ENCODE measurements at places on chromosomes 6 and 20.

DNA sequence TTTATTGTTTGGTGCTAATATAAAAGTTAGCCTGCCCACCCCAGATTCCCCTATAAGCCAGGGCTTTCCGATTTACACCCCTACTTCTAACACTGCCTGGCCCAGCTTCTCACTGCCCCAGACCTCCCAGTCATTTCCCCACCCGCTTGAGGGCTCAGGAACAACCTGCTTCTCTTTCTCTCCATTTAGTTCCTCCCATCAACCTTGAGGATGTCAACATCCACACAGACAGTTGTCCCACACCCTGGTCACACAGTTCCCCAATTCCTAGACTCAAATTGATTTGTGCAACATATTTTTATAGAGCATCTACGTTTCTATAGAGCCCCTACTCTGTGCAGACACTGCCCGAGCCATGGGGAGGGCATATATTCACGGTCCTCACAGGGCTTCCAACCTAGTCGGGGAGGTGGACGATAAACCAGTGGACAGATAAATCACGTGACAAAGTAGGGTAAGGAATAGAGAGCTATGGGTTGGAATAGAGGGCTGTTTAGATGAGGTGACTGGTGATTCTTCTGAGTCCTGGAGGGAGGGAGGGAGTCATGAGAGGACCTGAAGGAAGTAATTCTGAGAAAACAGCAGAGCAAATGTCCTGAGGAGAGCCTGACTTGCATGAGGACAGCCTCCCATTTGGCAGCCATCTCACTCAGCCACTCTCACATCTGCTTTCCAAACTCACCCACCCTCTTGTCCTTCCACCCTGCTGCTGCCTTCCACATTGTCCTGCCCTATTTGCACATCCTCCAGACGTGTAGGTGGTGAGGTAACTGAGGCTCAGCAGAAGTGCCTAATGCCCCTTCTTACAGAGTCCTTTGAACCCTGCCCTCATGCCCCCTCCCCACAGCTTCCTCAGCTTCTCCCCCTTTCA lies 6.3 kb downstream of the GABRR2 start:
- DNase-seq: no peak

DNA sequence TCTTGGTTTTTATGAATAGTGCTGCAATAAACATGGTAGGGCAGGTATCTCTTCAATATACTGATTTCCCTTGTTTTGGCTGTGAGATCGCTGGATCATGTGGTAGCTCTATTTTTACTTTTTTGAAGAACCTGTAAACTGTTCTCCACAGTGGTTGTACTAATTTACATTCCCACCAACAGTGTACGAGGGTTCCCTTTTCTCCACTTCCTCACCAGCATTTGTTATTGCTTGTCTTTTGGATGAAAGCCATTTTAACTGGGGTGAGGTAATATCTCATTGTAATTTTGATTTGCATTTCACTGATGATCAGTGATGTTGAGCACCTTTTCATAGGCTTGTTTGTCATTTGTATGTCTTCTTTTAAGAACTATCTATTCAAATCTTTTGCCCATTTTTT lies 8.0 kb upstream of the ARG1 start:
- DNase-seq: no peak

GRCh38 chr20:44465001-44465560 lies 10.6 kb upstream of the TTPAL start:
- DNase-seq: no peak

DNA sequence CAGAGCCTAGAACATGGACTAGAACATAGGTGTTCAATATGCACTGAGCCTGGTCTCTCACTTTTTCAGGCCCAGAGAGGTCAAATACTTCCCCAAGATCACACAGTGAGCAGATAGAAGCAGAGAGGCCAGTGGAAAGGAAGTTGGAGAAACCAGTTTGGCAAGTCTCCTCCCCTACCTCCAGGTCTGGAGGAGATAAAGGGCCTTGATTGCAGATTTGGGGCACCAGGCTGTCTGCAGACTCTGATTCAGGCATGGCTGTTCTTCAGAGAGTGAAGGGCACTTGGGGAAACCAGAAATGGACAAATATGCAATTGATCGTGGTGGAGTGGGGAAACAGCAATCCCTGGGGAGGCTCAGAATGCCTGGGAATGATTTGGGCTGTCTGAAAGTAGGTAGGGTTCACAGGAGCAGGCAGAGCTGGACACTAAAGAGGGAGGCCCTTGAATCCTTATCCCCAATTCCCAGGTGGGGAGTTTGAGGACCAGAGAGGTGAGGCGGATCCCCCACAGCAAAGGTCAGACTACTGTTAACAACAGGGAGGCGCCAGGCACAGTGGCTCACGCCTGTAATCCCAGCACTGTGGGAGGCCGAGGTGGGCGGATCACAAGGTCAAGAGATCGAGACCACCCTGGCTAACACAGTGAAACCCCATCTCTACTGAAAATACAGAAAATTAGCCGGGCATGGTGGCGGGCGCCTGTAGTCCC lies 2.3 kb downstream of the PEDS1 start:
- no peak for DNase-seq

DNA sequence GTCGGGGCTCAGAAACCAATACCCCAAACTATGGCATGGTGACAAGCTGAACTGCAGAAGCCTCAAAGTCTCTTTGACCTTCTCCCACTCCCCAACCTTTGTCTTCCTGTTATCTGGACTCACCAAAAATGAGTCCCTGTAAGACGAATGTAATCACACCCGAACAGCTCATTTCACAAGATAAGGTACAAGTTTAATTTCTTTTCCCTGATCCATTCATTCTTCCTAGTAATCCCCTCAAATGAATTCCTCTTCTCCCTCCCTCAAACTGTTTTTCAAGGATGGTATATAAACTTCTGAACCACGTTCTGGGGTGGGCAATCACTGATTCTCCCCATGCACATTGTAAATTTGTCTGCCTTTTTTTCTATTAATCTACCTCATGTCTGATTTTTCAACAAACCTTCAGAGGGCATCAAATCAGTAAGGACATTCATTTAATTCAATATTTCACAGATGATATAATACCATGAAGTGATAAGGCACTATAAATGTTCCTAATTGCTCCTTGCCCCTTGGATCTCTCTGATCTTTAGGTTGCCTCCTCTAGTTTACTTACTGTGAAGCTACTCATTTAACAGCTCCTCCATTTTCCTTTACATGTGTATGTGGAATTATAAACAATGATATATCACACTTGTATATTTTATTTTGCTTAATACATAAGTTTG lies 77.2 kb downstream of the OR2B2 start:
- no peak for DNase-seq

DNA sequence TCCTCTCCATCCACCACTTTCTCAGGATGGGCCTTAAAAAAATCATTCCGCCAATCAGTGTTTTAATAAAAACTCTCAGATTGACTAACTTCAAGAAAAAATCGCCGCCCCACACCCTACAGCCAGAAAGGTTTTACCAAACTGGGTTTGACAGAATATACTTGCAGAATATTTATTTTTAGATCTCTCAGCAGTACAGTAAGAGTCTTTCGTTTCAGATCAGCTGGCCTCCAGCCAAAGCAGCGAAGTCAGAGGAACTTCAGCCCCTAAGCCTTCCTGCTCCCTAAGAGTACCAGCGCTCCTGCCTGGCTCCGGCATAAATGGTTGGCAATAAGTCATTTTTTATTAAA lies 24.7 kb downstream of the TBC1D7 start:
- DNase-seq: no peak

- DNase-seq: no peak
Observed at GRCh38 chr20:38092915-38093314, 59.4 kb downstream of the RPRD1B start.

DNA sequence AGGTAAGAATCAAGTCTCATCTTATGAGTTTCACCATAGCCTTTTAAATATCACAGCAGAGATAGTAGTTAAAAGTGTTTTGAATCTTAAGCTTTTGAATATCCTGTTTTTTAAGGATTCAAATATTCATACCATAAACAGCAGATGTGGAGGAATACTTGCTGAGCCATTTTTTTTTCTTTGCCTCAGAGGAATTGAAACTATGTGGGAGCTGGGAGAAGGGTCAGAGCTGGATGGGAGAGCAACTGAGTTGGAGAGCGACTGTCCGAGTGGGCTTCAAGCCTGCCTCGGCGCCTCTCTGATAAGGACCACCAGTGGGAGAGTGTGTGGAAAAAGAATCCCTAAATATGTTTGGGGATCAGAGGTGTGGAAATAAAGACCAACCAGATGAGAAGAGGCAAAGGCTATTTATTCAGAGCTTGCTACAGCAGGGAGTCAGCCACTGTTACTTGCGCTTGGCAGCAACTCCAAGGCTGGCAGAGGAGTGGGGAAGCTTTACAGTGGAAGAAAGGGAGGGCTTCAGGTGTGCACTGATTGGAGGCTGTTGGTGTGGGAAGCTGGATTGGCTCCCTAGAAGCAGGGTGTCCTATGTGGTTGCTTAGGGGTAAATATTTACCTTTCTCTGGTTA lies 34.3 kb upstream of the MCUR1 start:
- no peak for DNase-seq

DNA sequence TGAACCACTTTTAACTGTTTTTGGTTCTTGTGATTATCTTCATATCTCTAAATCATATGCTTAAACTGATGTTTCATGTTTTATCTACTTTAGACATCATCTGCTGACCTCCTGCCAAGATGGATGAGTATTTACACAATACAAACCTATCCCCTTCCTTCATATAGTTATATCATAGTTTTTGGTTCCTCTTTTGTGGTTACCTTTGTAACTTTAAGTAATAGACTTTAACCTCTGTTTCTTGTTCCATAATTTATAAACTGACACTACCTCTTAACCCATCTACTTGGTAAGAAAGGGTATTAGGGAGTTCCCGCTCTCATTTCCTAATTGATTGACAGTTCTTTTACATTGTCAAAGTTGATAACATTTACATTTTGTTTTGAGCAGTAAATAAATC lies 11.9 kb downstream of the PCMT1 start:
- DNase-seq: no peak

DNA sequence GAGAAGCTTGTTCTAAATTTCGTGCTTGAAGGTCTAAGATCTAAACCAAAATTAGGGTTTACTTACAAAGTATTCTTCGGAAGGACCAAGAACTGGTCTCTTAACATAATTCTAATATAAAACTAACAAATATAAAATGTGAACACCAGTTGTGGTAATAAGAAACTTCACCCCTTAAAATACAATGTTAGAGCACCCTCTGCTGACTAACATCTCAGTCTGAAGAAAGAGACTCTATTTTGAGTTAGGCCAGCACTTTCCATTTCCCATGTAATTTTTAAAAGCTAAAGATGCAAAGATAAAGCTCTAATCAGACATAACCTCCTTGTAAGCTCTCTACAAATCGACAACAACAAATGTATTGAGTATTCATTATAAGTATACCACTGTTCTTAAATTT lies 24.6 kb downstream of the ATG5 start:
- DNase-seq: no peak

GRCh38 chr6:34696189-34696738 lies 303 bp downstream of the ILRUN start:
- DNase-seq: no peak

GRCh38 chr20:54600634-54601033 lies 125.2 kb downstream of the DOK5 start:
- no peak for DNase-seq

GRCh38 chr20:20785226-20785625 lies 72.8 kb upstream of the RALGAPA2 start:
- no peak for DNase-seq

DNA sequence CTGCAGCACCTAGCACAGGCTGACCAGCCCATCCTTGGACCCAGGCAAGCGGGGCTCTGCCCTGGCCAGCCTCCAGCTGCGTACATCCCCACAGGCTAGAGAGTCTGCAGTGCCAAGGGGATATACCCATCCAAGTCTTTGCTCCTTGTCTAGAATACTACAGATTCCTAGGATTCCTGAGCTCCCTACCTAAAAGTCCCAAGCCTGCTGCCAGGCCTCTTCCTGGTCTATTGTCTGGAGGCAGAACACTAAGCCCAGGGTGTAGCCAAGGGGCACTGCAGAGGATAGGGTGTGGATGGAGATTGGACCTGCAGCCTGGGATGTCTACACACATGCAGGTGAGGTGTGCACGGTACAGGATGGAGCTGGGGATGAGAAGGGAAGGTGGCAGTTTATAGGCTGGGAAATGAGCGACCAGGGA lies 90.0 kb upstream of the SIRPA start:
- no peak for DNase-seq

DNA sequence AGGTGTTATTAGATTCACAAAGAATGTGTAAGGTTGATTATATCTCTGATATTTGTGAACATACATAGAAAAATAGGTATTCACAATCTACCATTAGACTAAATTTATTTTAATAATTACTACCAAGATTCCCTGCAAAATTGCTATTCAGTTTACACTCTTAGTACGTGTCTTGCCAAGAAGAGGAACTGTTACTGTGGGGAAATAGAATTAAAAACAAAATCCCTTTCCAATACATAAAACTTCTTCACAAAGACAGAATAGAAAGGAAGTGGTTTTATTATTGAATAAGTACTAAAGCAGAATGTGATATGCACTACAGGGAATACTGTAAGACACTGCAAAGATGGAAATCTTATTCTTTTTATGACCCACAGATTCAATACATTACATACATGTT lies 17.0 kb downstream of the RAB32 start:
- no peak for DNase-seq

DNA sequence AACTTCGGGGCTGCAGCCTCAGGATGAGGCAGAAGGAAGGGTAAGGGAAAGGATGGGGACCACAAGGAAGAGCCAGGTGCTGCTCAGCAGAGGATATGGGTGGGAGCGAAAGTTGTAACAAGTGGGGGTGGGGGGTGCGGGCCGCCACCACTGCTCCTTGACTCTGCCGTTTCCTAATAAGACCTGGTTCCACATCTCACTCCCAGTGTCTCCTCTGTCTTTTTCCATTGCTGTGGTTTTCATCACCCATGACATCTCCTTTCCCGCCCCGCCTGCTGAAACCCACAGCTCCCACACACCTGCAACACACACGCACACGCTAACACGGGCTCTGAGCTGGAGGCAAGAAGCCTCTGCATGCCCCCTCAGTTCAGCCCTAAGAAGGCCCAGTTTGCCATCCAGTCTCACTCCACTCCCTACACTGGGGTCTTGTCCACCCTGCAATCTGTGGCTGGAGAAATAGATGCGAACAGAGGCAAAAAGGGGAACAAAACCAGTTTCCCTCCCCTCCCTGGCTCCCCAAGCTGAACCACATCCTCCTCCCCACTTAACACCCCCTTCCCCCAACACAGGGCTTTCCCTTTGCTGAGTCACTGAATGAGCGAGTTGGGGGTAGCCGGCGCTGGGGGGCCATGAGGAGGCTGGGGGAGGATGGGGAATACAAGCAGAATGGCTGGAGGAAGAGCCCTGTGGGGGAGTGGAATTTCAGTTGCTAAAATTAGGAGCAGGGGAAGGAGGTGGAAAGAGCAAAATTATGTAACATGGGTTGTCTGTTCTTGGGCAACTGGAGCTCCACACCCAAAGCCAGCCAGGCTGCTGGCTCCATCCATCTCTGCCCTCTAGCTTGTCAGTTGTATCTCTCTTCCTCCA lies 11.5 kb downstream of the NFKBIL1 start:
- DNase-seq: no peak

GRCh38 chr6:131645846-131646245 lies 8.7 kb downstream of the ENPP3 start:
- DNase-seq: no peak

All from NCI-H2107 (cell line).